ENCODE measurements at places on chromosomes 1 and 21.

DNA sequence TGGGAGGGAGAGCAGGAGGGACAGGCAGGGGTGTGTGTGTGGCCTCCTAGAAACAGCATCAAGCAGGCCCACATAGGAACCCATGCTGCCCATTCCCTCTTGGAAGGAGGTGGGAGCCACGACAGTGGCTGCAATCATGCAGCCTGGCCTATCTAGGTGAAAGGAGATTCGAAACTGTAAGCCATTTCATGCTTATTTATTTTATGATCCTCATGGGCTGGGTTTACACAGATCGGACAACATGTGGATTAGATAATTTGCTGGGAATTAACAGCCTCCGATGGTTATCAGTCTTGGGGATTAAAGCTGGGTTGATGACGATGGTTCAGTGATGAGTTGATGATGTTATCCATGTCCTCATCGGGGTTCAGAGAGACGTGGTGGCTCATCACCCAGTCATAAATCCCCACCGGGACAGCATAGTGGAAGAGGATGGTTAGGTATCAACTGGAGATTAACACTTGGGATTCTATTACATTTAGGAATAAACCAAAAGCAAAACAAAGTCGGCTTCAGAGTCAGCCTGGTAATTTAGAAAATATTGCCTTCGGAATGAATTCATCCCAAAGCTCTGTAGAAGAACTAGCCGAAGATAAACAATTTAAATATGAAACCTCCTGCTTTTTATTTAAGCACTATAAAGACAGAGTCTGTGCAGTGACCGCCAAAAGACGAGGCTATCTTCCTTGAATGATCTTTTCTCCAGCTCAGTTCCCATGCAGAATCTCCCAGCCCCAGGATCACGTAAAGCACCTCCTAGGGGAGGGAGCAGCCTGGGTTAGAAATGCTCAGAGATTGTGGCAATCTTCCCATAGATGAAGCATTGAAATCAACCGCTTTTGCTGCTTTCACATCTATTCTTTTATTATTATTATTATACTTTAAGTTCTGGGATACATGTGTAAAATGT is 252.8 kb downstream of the FOXD2 start:
- no peak for DNase-seq

GRCh38 chr21:38913893-38914527 is 108.3 kb downstream of the ETS2 start:
- no peak for DNase-seq

DNA sequence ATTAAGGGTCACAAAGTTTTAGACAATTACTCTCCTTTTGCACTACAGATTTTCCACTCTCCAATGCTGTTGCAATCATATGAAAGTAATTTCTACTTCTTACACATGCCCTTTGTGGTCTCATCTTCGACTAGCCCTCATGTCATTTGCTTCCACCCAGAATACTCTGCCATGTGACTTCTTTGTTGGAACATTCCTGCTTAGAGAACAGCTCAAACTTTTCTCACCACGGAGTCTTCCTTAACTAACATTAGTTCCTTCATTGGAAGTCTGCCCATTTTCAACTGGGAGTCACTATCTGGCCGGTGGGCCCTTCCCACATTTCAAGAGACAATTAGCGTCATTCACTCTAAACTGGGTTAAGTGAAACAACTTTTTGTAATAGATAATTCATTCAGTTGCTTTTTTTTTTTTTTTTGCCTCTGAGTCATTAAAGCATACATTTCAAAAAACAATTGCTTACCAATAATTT is 142.6 kb upstream of the PALMD start:
- DNase-seq: no peak

DNA sequence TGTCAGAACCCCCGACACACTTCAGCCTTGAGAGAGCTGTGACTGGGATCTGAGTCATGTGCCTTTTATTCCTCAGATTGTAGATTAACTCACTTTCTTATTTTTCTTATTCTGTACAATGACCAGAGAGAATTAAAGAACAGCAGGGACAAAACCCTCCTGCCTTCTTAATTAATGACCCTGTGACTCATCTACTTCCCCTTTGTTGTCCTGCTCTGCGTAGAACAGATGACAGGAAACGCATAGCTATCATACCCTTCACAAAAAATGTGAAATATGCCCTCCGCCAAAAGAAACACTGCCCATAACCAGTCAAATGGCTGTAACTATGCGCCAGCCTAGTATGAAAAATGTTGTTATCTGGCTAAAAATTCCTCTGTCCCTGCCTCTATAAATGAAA is 9.1 kb upstream of the PADI2 start:
- no peak for DNase-seq

DNA sequence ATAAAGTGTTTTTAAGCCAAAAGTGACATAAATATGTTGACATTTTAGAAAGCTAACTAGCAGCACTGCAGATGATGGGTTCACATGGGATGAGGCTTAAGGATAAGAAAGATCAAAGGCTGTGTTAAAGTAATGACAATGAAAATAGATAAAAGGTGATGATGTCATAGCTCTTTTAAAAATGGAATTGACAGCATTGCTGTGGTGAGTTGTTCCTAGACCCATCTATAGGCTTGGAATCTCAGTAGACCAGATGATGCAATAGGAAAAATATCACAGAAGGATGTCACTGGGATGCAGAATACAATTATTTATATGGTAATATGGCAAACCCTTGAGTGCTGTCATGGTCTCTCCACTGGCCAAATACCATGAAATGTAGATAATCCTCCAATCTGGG is 286.0 kb downstream of the PLA2G4A start:
- no peak for DNase-seq
